ENCODE measurements at places on chromosomes 12 and 14.

GRCh38 chr12:64946132-64946829 is 121.8 kb downstream of the TBC1D30 start:
- DNase-seq = peak; percentile 90

- no peak for DNase-seq
These were observed 123.1 kb downstream of the PIWIL1 start for GRCh38 chr12:130460611-130461446.

GRCh38 chr12:123268850-123269249 is 2.8 kb downstream of the CDK2AP1 start:
- no peak for DNase-seq

GRCh38 chr12:15631007-15631715 is 158.0 kb downstream of the EPS8 start:
- DNase-seq = no peak

- peak; percentile 62 for DNase-seq
These were observed 652 bp downstream of the SUPT16H start for GRCh38 chr14:21382886-21383847.

DNA sequence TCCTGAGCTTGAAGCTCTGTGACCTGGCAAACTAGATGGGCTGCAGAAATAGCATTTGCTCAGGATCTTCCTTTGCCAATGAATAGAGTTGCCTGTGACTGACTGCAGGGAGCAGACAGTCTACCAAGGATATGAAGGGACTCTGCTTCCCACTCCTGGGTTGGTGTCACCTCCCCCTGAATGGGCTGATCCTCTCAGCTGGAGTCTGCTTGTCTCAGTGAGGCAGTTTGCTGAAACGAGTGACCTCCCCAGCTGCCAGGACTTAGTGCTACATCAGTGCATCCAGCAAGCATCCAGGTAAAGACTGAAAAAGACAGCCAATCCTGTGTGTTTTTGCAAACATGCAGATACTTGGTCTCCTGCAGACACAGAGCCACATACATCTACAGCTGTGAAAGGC is 28.5 kb downstream of the PAH start:
- DNase-seq = no peak

GRCh38 chr12:117538032-117538690 is 176.7 kb upstream of the NOS1 start:
- DNase-seq = no peak

DNA sequence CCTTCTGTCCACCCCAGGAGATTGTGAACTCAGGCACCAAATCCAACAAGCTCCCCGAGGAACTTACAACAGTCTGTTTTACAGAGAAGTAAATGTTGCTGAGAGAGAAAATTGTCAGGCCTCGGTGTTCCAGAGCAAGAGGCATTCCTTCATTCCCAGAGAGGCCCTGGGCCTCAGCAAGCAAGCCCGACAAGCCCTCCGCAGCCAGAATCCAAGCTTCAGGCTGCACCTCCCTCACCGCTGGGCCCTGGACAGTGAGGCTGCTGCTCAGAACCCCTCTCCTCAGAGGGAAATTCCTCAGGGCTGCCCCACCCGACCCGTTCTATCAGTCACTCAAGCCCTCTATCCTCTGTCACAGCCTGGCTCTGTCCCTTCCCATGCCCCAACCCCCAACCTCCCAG is 56.4 kb downstream of the ZFP36L1 start:
- peak; percentile 30 for DNase-seq

DNA sequence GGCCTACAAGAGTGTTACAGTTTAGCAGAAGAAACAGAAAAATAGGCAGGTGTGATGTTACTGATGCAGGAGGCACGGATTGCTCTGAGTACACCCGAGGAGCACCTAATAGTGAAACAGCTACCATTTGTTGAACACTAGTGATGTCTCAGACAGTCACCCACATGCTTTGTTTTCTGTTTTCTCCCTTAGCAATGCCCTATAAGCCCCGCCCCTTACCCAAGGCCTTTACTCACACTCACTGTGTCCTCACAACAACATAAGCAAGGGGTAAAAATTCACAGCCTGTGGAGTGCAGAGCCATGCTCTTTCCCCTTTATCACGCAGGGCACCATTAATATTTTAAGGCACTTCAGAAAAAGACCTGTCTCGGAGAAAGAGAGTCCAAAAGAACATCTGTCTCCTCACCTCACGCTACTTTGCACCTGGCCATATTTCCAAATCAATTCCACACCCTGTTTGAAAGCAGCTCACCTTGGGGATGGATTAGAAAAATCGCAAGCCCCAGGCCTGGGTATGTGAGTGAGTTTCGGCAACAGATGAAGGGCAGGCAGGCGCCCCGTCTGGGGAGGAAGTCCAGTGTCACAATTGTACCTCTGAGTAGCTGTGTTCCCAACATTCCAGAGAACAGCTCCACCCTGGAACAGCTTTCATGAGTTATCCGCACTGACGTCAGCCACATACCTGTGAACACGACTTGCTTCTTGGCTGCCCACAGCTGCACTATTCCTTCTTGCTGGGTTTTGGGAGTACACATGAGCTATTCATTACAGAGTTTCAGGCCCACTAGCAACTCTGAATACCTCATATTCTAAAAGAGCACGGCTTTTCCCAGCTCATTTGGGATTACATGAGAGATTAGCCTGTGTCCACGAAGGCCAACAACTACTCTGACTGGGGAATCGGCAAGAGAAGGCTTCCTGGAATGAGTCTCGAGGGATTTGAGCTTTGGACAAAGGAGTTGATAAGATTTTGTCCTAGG is 26.0 kb downstream of the MAPK1IP1L start:
- DNase-seq = peak; percentile 13

- no peak for DNase-seq
These were observed 83.2 kb downstream of the DAD1 start for GRCh38 chr14:22505697-22506377.

DNA sequence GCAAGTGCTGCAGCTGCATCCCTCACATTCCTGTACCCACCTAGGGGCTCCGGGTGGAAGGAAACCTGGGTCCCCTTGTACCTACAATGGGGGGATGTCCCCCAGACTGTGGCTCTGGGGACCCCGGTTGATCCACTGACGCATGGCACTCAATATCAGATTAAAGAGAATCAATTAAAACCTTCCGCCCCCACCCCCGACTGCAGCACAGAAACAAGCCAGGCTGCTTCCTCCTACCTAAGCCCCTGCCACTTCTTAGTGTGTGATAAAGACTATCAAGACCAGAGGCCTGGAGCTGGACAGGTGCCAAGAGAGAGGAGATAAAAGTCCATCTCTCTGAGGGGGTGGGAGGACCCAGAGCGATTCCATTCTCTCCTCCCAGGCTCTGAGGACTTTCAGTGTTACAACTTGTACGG is 28.2 kb upstream of the RPLP0 start:
- peak; percentile 87 for DNase-seq

- DNase-seq = no peak
These were observed 60.0 kb downstream of the TMTC2 start for GRCh38 chr12:82746668-82747067.

DNA sequence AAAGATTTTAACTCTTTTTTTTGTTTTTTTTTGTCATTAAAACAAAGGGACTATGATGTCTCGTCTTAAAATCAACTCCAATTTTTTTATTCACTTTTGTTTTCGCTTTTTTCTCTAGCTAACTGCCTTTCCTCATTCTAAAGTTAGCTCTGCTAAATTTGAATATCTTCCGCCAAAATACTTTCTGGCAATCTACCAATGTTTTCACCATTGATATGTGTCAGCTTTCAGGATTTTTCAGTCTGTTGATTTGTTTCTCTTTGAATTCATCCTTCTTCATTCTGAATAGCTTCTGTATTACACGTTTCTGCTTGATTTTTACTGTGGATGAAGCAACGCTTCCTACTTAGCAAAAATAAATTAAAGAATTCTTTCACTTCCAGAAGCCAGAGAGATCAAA is 38.7 kb upstream of the NOVA1 start:
- no peak for DNase-seq

- no peak for DNase-seq
These were observed 106.3 kb upstream of the SOX5 start for GRCh38 chr12:24055747-24056146.

DNA sequence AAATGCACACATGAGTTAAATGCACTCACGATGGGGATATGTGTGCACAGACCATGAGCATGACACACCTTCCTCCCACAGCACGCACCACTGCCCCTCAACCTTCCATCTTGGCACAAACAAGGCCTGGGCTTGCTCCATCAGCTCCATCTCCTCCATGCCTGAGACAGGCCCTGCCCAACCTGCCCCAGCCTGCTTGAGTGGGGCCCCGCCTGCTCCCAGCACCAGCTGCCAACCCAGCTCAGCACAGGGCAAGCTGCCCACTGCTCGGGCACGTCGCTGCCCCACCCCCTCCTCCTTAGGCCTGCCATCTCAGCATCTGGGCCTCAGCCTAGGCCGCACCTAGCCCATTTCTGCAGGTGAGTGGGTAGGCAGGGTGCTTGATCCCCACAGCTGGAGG is 27.6 kb upstream of the KRT78 start:
- no peak for DNase-seq

GRCh38 chr12:71828813-71829212 is 10.7 kb upstream of the TBC1D15 start:
- DNase-seq = no peak

GRCh38 chr12:43285159-43285598 is 266.8 kb downstream of the ADAMTS20 start:
- no peak for DNase-seq

DNA sequence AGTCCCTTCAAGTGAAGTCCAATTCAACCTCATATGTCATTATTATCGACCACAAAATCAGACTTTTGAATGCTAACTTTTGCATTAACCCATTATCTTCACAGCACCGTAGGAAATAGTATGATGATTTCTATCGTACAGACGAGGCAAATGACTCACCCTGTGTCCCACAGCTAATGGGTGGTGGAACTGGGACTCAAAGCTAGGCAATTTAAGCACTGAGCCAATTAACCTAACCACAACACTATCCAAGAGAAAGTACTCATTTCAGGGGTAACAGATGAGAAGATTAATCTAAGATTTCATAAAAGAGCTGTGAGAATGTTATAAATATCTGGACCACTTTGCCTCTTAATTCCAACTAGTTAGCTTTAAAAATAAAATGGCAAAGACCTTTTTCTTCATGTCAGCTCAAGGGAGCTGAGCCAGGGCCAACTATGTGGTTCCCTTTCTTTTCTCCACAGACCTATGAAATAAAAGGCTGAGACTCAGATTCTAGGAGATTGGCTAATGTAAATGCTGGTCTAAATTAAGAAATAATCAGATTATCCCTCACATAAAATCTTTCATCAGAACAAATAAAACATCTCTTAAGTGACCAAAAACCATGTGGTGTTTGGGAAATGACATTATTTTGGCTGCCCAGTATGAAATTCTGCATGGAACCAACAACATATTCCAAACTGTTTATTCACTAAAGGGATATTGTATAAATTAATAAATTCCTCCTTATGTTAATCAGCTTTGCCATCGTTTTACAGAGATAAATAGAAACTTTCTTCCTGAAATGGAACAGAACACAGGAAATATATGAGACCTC is 4.9 kb downstream of the PTGER2 start:
- no peak for DNase-seq

DNA sequence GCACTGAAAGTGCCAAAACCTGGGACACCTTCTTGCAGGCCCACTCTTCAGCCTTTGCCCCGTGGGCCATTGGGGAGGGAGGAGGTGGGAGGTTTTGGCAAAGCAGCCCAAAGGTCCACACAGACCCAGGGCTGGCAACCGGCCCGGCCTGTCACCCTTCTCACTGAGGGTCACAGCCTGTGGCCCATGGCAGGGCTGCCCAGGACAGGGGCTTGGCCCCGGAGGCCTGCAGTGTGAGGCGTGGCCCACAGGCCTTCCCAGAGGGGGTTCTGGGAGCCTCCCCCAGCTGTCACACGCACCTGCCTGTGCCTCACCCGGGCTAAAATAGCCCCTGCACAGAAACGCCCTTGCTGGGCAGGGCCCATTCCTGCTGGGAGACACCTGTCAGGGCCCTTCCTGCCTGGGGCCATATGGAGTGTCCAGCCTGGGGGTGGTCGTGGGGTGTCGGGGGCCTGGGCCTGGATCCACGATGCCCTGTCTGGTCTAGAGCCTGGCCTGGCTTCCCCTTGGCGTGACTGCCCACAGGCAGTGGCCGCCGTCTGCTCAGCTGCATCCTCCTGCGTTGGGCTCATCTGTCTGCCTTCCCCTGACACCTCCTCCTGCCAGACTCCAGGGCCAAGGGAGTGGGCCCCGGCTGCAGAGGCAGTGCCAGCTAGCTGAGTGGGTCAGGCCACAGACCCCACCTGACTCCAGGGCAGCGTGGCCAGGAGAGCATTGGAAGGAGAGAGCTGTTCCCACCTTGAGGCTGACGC is 19.2 kb downstream of the PACS2 start:
- DNase-seq = no peak

DNA sequence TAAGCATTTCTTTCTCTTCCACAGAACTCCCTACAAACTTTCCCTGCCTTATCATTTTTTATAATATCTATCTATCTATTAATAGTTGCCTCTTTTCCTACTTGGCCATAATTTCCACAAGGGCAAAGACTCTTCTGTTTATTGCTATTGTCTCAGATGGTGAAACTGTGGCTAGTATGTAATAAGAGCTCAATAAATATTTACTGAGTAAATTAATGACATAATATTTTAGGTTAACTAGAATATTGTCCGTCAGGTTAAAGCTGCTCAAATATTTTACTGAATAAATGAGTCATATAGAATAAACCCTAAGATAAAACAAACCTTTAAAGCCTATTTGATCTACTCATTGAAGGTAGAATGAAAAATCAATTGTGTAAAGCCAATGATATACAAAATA is 240.5 kb downstream of the PPFIA2 start:
- no peak for DNase-seq

- DNase-seq = no peak
These were observed 8.3 kb downstream of the SLC4A8 start for GRCh38 chr12:51432921-51433320.

DNA sequence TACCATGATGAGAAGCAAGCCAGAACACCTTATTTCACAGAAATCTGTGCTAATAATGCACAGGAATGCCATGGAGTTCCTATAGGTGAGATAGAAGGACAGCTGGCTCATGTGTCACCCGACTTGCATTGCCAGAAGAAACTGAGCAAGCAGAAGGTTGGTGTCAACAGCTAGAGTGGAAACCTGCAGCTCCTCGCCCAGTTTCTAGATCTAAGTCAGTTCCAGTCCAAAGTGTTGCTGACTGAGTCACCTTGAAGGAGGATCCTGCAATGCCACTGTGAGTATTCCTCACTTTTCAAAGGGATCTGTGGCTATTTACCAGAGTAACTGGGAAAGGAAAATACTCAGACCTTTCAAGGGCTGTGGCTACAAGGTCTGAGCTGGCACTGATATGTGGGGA is 17.1 kb downstream of the CDKL1 start:
- no peak for DNase-seq

DNA sequence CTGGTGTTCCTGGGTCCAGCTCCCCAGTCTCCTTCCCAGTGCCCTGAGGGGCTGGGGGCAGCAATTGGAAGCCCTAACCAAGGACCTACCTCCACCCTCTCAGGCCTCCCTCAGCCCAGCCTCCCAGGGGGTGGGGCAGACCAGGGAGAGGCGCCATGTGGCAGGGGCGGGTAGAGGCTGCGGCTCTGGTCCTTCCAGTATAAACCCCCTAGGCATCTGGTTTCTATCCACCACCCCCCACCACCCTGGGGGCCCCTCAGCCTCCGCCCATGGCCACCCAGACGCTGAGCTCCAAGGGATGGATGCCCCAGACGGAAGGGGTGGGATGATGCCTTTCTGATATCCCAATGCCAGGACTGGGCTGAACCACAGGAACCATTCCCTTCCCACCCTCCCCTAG is 2.8 kb upstream of the SP7 start:
- DNase-seq = no peak

GRCh38 chr12:128570191-128571065 is 253.3 kb downstream of the SLC15A4 start:
- DNase-seq = no peak

Data from testis (tissue), 5 donors.